ENCODE measurements at places on chromosomes 16 and 17.
A peak's percentile ranks its signal among the peaks of the same experiment; 100 is the strongest.

DNA sequence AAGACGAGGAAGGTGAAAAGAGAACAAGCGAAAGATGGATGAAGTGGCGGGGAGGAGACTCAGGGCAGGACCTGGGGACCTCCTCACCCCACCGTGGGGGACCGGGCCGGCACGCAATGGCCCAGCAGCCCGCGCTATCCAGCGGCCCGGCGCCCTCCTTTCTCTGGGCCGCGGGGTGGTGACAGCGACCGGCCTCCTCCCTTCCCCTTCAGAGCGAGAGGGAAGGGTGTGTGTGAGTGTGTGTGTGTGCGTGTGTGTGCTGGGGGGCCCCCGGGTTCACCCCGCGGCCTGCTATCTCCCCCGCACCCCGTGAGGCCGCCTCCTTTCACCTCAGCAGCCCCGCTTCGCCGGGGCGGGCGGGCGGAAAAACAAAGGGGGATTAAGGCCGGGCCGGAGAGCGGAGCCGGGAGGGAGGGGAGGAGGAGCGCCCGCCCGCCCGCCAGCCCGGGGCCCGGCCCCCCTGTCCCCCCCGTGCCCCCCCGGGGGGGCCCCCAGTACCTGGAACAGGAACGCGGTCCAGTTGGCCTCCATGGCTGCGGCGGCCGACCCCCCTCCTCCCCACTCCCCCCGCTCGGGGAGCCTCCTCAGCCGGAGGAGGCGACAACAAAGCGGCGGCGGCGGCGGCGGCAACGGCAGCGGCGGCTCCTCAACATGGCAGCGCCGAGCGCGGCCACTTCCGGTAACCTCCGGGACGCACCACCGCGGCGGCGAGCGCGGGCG, at the start of gene VEZF1:
Gene VEZF1, minus strand, starts transcription at position 674 of the 720 bp plus-strand sequence. Its CDS starts 143 bp downstream, at position 531.
- DNase-seq = peak; percentile 57

DNA sequence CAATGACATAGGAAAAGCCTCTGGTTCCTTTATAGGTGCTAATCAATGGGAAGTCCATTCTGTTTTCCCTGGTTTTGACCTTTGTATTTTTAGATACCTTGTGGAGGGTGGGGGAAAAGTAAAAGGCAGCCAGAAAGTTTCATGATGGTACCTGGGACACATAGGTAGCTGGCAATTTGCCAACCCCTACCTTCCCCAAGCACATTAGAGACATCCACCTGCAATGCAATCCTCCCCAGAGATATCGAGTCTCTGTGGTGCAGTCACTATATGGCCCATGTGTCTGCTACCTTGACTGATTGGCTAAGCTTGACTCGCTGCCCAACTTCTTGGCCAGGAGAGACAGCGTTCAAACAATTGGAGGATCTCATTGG, 86.4 kb downstream of the IRX3 start:
- DNase-seq = no peak

- DNase-seq = no peak
Observed at GRCh38 chr17:80364091-80364691, 50.8 kb upstream of the ENDOV start.

GRCh38 chr17:44608727-44609435, 47.4 kb upstream of the MEIOC start:
- no peak for DNase-seq

- DNase-seq = no peak
Observed at GRCh38 chr16:73356401-73357079, 308.6 kb upstream of the ZFHX3 start.

DNA sequence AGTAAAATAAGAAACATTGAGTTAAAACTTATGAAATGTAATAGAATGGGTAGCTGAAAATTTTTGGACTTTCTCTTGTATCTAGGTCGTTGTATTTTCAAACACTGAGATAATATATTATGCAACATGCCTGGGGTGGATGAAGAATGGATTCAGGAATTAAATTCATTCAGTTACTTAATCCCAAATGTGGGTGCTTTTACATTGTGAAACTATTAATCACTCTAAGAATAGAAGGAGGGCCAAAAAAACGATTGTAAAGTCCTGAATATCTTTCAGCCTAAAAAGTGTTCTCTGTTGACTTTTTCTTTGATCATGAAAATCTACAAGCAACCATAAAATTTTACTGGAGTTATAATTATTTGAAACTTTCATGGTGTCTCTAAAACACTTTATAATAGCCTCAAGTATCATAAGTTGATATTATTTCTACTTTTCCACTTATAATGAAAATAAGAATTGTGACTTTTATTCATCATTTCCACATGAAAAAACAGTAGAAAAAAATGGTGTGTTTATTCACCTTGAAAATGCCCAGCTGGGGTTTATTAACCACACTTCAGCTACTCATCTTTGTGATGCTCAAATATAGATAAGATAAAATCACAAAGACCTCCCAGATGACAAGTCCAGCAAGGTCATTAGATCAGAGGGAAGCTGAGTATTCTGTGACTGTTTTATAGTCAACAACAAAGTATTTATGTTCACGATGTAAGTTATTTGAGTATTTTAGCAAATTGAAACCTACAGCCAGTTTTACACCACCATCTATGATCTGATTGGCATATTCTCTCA, 619.9 kb upstream of the SOX9 start:
- DNase-seq = no peak

DNA sequence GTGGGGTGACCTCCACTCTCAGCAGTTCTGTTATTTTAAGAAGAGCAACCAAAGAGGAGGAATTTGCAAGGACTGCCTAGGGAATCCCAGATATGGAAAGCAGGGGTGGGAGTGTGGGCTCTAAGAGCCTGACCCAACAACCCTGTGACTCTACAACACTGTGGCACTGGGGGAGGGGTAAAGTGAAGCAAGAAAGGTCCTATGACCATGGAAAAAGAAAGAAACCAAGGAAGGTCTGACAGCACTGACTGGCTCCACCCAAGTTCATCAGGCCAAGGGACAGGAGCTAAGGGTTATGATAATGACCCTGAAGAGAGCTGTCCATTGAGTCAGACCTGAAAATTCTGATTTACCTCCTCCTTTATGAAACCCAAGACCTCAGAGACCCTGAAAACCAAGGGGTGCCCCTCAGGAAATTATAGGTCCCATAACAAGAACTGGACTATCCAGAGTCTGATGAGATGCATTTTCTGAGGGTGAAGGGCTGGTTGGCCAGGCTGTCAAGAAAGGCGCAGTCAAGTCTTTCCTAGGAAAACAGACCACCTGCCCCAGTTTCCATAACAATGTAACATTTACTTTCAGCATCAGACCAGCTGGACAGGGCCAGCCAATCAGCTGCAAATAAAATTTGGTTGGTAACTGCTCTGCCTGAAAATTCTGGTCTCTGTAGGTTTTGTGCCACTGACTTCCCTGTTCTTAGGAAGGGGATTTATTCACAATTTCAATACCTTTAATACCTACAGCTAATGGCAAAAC, 53.8 kb upstream of the MTMR4 start:
- no peak for DNase-seq

DNA sequence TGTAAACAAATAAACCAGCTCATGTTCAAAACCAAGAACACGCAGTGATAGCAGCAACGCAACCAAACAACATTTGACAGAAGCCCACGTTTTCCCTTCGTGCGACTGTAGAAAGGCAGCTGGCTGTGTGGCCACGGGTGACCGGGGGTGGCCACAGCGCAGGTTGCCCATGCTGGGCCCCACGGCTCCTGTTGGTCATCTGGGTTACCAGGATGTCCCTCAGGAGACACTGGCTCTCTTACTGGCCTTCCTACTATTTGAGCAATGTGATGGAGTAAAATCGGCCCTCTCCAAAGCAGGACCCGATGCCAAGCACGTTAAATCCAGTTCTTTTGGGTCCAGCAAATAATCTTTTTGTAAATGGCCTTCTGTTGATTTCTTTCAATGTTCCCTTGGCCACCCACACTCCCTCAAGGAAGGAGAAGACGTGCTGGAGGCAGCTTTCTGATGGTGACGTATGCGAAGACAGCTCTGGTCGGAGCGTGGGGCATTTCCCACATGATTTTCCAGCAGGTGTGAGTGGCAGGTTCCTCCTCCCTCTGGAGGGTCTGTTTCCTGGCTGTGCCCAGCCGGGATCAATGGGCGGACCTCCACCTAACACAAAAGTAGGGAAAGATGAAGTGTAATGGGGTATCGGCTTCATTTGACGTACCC, 143.1 kb upstream of the CHMP6 start:
- DNase-seq = no peak

GRCh38 chr17:42697108-42697811, 14.9 kb downstream of the CNTNAP1 start:
- DNase-seq = no peak

GRCh38 chr17:76050538-76051467, 21.5 kb downstream of the SRP68 start:
- no peak for DNase-seq

DNA sequence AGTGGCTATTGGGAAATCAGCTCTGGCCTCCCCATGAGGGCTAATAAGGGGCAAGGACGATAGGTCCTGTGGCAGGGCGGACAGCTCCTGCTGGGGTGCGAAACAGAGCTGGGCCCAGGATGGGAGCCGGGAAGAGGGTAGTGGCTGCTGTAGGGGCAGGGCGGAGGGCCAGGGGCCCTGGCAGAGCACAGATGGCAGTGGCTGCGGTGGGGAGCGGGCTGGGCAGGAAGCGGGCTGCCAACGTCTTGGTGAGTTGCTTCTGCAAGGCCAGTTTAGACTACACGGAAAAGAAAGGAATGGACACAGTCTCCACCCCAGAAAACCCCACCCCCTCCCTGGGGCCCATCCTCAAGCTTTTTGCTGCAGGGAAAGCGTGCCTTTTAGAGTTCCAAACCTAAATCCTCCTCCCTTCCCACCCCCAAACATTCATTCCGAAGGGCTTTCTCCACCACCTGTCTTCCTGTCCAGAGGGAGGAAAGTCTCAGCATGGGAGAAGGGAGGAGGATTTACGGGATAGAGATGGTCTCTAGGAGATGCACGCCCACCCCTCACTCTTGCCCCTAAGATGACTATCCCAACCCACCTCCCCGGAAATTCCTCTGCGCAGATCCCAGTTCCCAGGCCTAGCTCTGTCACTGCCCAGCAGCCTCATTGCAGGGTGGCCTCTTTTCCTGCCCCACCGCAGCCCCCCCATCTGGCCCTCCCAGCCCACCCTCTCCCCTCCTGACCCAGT, 7.1 kb downstream of the NKIRAS2 start:
- no peak for DNase-seq

DNA sequence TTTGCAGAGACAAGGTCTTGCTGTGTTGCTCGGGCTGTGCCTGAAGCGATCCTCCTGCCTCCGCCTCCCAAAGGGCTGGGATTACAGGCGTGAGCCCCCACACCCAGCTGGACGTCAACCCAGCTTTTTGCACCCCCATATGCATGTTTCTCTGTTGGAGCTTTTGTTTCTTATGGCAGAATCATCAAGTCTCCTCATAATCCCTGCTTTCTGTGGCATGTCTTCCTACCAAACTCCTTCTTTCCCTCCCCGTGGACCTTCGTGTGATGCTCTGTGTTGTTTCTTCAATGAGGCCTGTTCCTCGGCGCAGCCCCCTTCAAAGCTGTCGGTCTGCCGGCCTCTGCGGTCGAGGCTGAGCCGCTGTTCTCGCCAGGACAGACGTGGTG, 71.6 kb downstream of the METRNL start:
- no peak for DNase-seq

- DNase-seq = no peak
Observed at GRCh38 chr17:63675231-63675606, 24.7 kb downstream of the LIMD2 start.

- no peak for DNase-seq
Observed at GRCh38 chr17:5241861-5242671, 7.4 kb upstream of the SCIMP start.

DNA sequence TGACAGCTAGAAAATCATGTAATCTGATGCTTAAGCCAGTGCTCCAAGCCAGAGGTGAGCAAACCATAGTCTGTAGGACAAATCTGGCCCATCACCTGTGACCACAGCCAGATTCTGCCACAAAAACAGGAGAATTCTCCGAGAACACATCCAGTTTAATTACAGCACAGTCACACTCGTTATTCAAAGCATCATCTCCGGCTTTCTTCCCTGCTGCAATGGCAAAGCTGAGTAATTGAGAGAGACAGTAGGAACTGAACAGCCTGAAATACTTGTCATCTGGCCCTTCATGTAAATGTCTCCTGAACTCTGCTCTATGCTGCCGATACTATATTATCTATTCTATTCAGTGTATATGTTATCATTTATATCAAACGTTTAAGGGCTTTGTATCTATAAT, 121.4 kb upstream of the FOXF1 start:
- DNase-seq = no peak

GRCh38 chr16:69942627-69943170, 8.4 kb upstream of the CLEC18A start:
- no peak for DNase-seq

DNA sequence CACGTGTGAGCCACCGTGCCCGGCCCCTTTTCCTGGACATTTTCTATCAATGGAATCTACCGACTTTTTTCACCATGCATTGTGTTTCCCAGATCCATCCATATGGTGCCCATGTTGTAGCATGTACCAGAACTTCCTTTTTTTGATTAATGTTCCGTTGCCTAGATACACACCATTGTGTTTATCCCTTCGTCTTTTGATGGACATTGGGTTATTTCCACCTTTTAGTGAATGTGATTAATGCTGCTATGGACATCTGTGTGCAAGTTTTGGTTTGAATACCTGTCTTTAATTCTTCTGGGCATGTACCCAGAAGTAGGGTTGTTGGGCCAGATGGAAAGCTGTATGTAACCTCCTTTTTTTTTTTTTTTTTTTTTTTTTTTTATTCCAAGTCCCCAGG, 79.8 kb downstream of the NT5M start:
- no peak for DNase-seq

DNA sequence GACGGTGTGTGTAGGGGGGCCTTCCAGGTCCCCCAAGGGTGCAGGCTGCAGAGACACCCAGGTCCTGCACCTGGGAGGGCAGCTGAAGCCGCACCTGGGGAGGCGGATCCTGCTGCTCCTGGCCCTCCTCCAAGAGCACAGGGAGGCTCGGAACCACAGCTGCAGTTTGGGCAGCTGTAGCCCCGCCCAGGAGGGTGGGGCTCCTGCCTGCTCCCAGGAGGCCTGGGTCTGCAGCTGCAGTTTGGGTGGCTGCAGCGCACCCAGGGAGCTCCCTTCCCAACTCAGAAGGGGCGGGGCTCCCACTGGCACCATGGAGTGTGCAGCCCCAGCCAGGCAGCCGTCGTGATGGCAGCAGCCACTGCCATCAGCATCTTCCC, 69.4 kb upstream of the NKD1 start:
- no peak for DNase-seq

DNA sequence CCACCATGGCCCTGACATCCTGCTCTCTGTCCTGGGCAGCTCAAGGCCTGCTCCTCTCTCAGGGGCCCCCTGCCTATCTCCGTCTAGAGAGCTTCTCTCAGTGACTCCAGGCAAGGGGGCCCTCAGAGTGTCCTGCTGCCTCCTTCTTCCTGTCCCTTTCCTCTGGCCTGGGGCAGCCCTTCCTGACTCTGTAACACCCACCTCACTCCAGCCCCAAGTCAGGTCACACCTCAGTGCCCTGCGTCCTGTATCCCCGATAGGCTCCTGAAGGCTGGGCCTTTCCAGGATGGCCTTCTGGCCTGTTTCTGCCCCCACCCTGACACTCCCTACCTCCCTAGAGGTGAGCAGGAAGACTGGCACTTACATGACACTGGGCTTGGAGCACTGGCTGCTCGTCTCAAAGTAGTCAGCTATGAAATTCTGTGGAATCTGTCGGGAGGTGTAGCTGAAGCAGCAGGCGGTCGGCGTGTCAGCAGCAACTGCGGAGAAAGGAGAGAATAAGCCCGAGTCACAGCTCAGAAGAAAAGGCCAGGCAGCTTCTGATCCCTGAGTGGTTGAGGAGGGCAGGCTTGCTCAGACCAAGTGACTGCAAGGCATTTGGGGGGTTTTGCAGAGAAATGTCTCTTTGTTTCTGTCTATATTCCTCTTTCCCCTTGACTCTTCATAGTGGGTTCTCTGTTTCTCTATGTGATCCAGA, 976 bp downstream of the CCL3L1 start:
- DNase-seq = no peak

GRCh38 chr16:85393674-85394451, 219.3 kb upstream of the GSE1 start:
- DNase-seq = peak; percentile 53

Measured in activated T-cell treated with anti-CD3 and anti-CD28 coated beads for 4 hours (primary cell).